MG63 (cell line): ENCODE measurements at places on chromosomes 2 and 18.

- DNase-seq = peak; percentile 28
Measured at GRCh38 chr2:8605351-8606065, 76.3 kb upstream of the ID2 start.

DNA sequence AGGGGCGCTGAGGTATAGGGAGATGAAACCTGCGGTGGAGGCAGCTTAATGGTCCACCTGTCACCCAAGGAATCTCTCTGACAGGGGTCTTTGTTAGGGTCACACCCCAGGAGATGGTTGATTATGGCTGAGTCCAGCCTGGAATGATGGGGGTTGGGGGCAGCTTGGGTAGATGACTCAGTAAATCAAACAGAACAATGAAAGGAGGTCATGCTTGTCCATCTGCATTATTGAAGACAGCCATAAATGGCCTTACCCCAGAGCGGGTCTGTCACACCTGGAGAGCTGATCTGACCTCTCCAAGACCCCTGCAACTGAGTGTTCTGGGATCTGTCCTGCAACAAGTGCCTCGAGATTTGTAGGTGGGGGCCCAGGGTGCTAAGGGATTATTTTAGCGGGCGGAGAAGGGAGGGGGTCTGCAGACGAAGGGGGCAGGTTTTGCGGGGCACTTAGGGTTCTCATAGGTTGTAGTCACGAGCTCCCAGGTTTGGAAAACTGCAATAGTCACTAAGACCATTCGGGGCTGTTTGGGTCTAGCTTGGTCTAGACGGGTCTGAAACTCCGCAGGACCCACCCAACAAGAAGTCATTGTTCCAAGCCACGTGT, 771 bp upstream of the IGFBP2 start:
- no peak for DNase-seq

DNA sequence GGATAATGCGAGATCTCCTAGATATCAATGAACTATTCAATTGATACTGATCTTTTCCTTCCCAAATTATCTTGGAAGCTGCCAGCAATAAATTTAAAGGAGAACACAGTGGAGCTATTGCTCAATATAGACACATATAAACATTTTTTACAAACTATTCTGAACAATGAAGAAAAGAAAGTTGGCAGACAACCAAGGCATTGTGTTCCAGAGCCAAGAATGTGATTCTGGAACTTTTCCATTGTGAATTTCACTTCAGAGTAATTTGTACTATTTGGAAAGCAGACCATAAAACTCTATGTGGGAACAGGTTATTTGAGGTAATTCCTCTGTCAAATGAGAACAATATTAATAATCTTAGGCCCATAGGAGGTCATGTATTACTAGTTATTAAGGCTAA, 588.2 kb downstream of the IRS1 start:
- DNase-seq = peak; percentile 17

- no peak for DNase-seq
Measured at GRCh38 chr2:104572834-104573233, 281.1 kb upstream of the POU3F3 start.

DNA sequence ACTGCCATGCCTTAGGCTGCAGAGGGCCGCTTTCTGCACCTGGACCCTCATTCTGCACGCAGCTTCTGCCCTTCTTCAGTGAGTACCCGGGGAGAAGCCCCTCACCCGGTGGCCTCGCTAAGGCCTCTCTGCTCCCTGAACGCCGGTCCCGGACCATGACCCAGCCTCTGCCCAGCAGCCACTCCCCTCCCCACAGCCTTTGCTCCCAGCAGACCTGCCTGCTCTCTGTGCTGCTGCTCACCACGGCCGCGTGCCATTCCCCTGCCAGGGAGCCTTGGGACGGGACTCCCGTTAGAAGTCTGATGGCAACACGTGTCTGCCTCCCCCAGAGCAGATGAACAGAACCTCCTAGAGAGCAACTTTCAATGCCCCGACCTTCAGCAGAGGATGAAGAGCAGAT, 282.8 kb downstream of the NDUFA10 start:
- DNase-seq = no peak

DNA sequence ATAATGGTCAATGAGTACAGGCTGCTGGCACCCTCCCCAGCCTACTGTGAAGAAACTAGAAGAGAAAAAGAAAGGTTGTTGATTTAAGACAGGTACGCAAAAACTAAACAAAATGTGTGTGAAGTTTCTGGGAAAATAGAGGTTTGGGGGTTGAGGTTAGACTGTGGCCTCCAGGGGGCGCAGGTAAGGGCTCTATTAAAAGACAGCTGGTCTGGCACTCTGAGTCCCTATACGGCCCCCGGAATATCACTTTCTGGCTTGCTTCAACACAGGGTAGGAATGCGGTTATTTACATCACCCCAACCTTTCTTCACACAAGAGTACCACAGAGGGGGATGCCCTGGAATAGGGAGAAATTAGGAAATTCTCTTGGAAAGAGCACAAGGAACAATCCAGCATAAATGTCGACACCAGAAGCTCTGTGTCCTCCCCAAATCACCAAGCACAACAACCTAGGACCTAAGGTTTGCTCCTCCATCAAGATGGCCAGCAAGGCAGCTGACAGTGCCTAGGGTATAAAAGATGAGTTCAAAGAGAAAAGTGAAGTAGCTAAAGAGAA, 480.8 kb upstream of the KLHL29 start:
- DNase-seq = peak; percentile 19

DNA sequence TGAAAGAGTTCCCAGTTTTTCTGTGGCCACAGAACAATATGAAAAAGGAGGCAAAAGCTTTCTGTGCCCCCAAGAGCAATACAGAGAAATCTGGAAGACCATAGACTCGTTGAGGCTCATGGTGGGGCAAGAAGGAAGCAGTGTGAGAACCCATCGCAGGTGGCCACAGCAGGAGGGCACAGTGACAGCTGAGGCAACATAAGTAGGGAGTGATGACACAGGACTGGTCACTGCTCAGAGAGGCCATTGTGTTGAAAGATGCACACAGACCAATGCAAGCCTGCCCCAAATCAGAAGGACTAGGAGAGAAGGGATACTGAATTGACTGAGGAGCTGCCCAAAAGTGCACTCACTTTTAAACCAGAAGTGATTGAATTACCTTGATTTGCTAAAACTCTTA, 483.6 kb downstream of the EPHA4 start:
- no peak for DNase-seq

GRCh38 chr2:178523596-178524134, 43.4 kb downstream of the PLEKHA3 start:
- DNase-seq = no peak

DNA sequence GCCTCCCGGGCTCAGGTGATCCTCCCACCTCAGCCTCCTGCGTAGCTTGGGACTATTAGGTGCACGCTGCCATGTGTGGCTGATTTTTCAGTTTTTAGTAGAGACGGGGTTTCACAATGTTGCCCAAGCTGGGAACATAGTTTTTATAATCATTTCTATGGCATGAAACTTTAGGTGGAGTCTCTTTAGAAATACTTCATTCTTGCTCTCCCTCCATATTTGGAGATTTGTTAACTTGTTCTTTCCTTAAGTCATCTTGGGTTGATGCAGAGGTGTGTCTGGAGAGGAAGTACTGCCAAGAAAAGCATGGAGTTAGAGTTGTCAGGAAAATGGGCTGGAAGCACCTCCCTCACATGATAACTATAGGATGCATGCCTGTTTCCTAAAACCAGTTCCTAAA, 17.4 kb downstream of the ZNF532 start:
- DNase-seq = no peak

- DNase-seq = no peak
Measured at GRCh38 chr2:142445551-142446072, 314.8 kb upstream of the LRP1B start.

GRCh38 chr2:236636714-236637470, 67.3 kb downstream of the ACKR3 start:
- no peak for DNase-seq

DNA sequence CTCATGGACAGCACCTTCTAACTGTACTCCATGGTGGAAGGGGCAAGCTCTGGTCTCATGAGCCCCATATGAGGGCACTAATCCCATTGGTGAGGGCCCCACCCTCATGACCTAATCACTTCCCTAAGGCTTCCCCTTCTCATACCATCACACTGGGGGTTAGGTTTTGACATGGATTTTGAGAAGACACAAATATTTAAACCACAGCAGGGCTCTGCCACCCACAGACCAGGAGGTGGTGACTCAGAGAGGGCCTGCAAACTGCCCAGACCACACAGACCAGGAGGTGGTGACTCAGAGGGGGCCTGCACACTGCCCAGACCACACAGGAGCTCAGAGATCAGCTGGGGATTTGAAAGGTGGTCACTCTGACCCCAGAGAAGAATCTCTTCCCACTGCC, 222.0 kb downstream of the KLHL29 start:
- peak; percentile 83 for DNase-seq

- DNase-seq = no peak
Measured at GRCh38 chr2:49028101-49028500, 126.2 kb downstream of the FSHR start.

DNA sequence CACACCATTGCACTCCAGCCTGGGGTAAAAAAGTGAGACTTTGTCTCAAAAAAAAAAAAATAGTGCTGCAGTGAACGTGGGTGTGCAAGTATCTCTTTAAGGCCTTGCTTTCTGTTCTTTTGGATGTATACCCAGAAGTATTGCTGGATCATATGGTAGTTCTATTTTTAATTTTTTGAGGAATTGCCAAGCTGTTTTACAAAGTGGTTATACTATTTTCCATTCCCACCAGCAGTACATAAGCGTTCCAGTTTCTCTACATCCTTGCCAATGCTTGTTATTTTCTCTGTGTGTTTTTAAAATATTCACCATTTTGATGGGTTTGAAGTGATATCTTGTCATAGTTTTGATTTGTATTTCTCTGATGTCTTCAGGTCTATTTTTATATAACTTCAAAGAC, 13.1 kb downstream of the ARMC9 start:
- DNase-seq = no peak

DNA sequence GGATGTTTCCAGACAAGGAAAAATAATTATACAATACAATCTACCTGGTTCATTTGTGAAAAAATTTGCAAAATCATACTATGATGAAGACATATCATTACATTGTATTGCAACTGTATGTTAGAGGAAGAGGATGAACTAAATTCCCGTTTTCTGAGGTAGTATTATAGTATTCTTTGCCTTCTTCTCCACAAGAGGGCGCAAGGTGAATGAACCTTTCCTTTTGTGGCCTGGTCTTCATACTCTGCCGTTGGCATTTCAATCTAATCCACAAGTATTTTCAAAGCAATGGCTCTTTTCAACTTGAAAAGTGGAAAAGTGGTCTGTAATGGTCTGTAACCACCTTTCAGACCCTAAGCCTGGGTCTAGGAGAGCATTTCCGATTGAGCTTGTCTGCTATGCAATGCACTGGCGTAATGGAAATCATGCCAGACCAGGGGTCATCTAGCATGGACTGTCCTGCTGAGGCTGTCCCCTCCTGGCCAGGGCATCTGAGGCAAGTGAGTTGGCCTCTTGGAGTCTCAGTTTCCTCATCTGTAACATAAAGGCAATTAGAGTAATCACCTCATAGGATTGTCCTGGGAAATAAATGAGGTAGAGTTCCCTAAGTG, 30.8 kb upstream of the ZNF396 start:
- peak; percentile 11 for DNase-seq

DNA sequence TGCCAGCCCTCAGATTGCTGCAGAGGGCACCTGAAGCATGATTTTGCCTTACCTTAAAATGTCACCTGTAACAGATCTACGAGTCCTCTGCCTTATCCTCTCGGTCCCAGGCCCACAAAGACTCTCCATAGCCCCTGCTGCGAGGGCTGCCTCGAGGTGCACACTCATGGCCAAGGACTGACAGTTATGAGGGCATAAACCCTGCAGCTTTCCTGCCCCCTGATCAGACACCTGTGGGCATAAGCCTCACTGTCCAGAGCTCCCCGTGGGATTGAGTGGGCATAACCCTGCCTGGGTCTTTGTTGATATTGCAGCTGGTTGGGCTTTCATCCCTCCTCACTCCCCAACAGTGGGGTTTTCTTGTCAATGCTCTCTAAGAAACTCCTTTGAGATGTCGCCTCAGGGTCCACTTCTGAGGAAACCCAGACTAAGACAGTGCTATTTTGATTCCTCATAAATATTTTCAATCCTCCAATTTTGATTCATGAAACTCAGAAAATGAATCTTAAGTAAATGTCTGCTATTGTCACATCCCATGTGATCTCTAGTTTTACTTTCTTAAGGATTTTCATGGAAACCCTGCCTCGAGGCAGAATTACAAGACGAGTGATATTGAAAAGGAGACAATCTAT, 108.5 kb upstream of the NCK2 start:
- no peak for DNase-seq

GRCh38 chr2:19349911-19350677, 8.3 kb downstream of the OSR1 start:
- DNase-seq = peak; percentile 34

DNA sequence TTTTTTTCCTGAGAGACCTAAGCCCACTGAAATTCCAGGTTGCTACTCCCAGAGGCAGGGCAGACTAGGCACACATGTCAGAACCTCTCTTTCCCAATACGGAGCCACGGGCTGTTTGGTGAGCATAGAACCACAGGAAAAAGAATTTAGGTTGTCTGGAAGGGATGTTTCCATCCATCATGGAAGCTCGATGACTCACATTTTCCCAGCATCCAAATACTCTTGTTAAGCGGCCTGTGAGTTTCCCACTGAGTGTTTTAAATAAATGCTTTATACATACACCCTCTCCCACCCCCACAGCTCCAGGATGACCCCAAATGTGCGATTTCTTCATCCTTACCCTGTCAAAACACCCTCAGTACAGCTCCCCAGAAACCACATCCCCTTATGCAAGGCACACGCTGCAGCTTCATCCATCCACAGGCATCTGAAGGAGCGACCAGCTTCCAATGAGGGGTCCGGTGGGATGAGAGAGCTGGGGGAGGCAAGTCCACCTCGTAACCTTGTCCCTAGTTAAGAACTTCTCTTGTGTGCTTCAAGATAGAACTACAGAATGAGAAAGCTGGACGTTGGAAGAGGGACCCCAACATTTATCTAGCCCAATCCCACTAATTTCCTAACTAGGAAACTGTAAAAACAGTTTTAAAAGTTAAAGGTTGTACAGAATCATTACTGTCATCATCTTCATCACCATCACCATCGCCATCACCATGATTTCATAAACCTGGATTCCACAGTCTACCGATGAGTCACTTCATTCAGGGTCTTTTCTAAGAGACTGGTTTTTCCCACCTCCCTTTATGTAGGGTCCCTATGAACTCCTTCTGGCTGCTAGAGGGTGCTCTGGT, 63.5 kb upstream of the FZD7 start:
- no peak for DNase-seq

DNA sequence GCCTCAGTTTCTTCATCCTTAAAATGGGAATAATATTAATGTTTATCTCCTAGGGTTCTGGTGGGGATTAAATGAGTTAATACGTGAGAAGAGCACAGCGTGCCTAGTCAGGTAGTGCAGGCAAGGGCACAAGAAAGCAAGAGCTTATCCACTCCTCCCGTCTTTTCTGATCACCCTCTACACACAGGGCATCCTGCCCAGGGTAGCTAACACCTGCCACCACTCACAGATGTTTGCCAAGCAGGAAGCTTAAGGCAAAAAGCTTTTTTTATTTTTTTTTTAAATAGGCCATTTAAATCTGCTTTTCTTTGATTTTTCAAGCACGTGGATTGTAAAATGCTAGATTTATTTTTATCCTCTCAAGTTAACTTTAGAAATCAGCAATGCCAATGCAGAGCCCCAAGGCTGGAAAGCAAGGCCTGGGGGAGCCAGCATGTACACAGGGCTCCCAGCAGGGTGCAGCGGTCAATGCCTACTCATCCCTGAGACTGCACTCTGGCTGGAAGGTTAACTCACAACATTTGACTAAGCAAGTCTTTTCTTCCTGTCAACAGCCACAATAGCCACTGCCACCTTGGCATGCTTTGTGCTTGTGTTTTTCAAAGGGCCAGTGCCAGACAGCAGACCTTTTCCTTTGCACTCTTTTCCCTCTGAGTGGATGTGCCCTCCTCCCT, 86.5 kb upstream of the ACAA2 start:
- peak; percentile 27 for DNase-seq
